Skin of body (tissue), 3 donors: ENCODE measurements at places on chromosomes 7 and 10. TPM values are rescaled to one million over a fixed set of nuclear protein-coding genes. Genes with fewer than 3 reads are reported as not detected.

MSS51 gene
- total RNA-seq = 9.1 TPM

SLC25A40 gene
- 19.7 TPM for total RNA-seq

TSPAN14 gene
- total RNA-seq = 24.1 TPM

RASA4 gene
- 26.5 TPM for total RNA-seq

PGAM2 gene
- 45.8 TPM for total RNA-seq

PNLIPRP3 gene
- 5.8 TPM for total RNA-seq

SPDYE2B gene
- not detected for total RNA-seq

NPTX2 gene
- 2.4 TPM for total RNA-seq

CSGALNACT2 gene
- 29.6 TPM for total RNA-seq

EFCAB10 gene
- total RNA-seq = not detected

GPR26 gene
- not detected for total RNA-seq

WDFY4 gene
- total RNA-seq = 4.3 TPM

HOXA10 gene
- total RNA-seq = 2.8 TPM

ADCYAP1R1 gene
- total RNA-seq = 3.9 TPM

AOAH gene
- total RNA-seq = 5.8 TPM

PAX4 gene
- not detected for total RNA-seq

WNT2 gene
- 4.5 TPM for total RNA-seq

SPAM1 gene
- not detected for total RNA-seq

ZMIZ1 gene
- 26.4 TPM for total RNA-seq

OPN4 gene
- total RNA-seq = not detected

PRKAG2 gene
- 15.2 TPM for total RNA-seq
